NCI-H2171 treated with DMSO at 0.1 percent for 48 hours (cell line): ENCODE measurements at places on chromosomes 6 and 20.

DNA sequence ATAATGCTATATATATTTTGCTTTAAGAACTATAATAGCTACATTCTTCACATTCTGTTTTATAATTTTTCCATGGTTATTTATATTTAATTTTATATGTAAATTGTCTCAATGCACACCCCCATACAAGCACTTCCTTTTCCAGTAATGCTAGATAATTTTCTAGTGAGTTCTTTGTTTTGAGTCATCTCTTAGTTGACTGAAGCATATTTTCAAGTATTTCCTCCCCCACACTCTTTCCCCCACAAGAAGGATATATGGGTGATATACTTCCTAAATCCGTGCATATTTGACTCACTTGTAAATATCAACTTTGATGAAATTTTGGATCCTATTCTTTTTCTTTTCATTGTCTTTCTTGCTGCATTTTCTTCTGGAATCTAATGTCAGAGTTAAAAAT is 82.1 kb upstream of the SRSF6 start:
- DNase-seq, result no peak

- no peak for DNase-seq
These were observed 87.0 kb downstream of the CDH22 start for GRCh38 chr20:46221256-46221833.

DNA sequence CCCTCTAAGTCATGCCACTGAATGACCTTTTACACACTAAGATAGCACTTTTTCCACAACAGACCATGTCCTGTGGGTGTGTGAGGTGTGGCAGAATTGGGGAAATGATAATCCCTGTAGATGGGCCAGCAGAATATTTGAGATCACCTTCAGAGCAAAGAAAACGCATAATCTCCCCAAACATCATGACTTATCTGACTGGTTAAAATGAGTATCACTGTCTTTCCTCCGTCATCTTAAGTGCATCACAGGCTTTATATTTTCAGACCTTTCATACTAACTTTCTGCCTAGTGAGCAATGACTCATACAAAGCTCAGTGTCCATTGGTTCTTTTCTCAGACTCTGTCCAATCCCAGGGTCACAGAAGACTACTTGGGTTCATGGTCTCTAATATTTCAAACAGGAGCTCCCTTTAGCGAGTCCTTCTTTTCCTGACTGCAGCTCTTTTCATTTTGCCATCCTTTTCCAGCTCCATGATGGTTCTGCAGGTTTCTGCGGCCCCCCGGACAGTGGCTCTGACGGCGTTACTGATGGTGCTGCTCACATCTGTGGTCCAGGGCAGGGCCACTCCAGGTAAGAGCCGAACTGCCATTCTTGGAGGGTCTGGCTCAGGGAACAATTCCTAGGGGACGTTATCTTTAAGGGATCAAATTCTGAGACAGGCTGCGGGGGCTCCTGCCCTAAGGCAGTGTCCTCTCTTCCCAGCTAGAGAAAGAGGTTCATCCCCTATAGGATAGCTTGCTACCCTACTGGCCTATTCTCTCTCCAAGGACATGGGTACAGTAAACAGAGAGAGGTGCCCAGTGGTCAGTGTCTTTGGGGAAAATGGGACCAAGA is at the start of gene HLA-DPB1:
Gene HLA-DPB1 (plus strand): TSS at position 423 of the 838 bp plus-strand sequence. CDS start 52 bp downstream, at position 475.
- DNase-seq, result no peak

- DNase-seq, result peak; percentile 80
These were observed at the start of gene SERAC1 for GRCh38 chr6:158168040-158168289. Gene SERAC1 (minus strand): TSS chr6:158168262. CDS start chr6:158158363, 9,899 bp downstream.

DNA sequence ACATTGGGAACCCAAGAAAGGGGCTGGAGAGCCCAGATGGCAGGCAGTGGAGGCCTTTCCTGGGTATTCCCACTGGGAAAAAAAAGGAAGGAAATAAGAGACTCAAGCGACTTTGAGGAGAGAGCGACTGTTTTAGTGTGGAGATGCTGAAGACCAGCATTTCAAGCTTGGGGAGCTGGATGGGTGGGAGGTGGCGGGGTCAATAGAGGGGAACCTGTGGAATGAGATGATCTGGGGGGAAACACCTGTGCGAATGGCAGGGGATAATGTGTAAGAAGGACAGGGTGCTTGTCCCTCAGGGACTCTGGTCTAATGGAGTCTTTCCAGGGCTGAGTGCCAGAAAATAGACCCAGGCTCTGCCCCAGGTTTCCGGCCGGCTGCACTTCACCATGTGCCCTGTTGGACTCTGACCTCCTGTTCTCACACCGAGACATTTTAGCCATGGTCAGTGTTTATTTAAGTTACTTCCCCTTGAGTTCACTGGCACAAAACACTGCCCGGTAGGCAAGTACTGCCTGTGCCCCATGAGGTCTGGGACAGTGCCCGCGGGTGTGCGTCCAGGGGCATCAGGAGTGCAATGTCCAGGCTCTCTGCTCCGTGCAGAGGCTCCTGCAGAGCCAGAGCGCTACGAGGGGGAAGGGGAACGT is 50.4 kb upstream of the NKX2-2 start:
- peak; percentile 54 for DNase-seq

DNA sequence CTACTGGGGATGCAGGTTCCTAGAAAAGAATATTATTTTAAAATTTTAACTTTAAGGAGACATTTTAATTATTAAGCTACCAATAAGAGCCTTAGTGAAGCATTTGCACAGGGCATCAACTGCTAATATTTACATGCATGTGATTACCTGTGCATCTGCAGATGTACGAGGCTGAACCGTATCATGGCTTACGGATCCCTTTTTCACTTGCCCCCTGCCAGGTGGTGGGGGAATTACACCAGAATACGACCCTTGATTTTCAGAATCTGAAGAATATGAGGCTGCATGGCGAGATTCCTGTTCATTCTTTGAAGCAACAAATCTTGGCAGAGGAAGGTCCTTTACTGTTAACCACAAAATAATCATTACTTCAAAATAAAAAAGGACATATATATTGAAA is 42.7 kb downstream of the REPS1 start:
- peak; percentile 24 for DNase-seq

- DNase-seq, result no peak
These were observed 60.8 kb downstream of the STX11 start for GRCh38 chr6:144211160-144211559.

DNA sequence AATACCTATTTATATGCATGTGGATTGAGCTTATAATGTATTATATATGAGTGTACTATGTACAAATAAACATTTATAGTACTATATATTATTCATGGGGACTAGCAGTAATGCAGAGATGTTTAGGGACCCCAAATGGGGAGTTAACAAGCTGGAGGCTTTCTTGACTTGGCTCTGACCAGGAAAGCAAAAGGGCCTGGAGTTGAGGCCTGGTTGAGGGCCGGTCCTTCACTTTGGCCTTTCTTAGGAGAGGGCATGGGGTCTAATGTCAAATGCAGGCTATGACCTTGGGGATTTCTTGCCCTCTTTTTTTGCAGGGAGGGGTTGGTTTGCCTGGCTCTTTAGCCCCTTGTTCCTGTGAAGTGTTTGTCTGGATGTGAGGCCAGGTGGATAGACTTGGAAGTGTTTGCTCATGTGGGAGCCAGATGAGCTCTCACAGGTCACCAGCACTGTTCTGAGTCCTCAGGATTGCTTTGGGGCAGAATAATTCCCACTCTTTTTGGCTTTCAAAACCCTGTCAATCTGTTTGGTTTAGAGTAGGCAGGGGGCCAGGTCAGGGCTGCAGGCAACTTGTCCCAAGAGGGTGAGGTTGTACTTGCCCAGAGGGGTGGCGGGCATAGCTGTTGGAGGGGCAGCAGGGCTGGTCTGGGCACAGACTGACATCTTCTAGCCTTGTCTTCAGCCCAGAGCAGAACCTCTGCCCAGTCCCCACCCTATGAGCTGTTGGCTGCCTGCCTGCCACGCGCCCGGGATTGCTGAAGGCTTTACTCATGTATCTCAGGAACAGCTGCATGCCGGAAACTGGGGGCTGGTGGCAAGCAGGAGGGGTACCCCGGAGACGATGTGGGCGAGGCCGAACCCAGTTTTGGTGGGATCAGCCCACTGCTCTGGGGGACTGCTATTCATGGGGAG is 14.6 kb downstream of the TJAP1 start:
- no peak for DNase-seq

DNA sequence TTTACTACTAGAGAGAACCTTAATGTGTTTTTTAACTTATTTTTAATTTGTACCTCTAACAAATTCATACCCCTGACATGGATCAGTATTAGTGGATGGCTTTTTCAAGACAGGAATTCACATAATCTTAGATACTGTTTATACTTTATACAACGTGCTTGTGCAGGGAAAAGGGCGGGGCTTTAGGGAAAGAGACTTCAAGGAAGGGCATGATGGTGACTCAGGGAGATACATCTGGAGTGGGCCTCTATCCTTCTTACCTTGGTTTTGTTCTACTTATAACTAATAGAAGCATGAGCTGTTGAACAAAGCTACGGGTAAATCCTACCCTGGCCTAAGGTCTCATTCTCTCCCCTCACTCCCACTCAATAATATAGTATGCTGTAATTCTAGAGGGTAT is 160.8 kb downstream of the C6orf58 start:
- DNase-seq, result no peak

GRCh38 chr6:105324386-105324950 is 78.4 kb downstream of the PREP start:
- peak; percentile 57 for DNase-seq

GRCh38 chr6:145318952-145319351 is 416.4 kb downstream of the EPM2A start:
- no peak for DNase-seq

- DNase-seq, result no peak
These were observed 8.5 kb downstream of the SCGN start for GRCh38 chr6:25660512-25660911.

GRCh38 chr6:158987657-158988056 is 12.3 kb downstream of the RSPH3 start:
- DNase-seq, result no peak

DNA sequence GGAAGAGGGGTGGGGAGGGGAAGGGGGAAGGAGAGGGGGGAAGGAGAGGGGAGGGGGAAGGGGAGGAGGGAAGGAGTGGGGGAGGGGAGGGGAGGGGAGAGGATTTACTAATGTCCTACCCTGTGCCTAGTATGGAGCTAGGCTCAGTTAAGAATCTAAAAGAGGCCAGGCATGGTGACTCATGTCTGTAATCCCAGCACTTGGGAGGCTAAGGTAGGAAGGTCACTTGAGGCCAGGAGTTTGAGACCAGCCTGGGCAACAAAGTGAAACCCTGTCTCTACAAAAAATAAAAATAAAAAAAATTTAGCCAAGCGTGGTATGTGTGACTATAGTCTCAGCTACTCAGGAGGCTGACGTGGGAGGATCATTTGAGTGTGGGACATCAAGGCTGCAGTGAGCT is 13.0 kb downstream of the UBE2J1 start:
- no peak for DNase-seq

DNA sequence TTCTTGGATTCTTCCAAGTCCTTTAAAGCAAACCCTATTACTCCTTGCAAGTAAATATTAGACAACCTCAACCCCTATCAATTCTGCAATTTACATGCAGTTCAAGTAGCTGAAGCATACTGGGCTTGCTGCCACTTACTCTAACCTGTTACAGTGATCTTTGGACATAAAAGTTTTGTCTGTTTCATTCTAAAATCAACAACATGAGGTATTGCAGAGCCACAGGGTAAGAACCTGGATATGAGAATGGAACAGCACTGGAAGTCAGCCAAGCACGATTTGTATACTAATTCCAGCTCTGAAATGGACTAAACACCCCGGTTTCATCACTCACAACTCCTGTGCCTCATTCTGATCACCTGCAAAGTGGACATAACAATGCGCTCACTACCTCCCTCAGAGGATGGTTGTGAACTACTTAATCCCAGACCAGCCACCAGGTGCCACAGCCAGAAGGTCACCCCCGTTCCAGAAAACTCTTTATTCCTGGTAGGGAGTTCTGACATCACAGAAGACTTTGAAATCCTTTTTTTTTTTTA is 270.0 kb downstream of the ADGB start:
- DNase-seq, result no peak

- no peak for DNase-seq
These were observed 104.5 kb downstream of the ADAT2 start for GRCh38 chr6:143346004-143346403.

DNA sequence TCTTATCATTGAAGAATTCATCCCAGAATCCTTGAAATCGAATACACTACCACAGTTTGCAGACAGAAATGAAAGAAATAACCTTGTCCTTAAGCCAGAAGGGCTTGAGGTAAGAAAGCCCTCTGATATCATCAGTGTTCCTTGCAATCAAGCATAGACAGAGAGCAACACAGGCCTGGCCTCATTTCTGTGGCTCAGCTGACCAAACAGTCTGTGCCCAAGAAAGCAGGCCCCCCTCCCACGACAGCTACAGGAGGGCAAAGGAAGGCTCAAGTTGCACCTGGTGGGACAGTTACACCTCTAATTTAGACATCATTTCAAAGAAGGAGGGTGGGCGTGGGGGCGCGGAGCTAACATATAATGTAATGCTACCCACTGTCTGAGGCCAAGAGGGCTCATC is 21.6 kb downstream of the KIF16B start:
- no peak for DNase-seq

- DNase-seq, result no peak
These were observed 37.1 kb upstream of the RPS6KA2 start for GRCh38 chr6:166664135-166664534.

DNA sequence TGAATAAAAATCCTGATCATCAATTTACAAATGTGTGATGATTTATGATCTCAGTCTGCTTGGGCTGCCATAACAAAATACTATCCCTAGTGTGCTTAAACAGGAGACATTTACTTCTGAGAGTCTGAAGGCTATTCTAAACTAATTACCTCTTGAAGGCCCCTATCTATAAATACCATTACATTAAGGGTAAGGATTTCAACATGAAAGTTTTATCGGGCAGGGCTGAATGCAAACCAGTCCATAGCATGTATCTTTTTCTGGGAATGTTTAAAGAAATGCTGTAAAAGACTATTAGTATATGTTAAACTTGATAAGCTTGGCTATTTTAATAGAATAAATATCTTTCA is 48.2 kb downstream of the TRDN start:
- DNase-seq, result no peak

DNA sequence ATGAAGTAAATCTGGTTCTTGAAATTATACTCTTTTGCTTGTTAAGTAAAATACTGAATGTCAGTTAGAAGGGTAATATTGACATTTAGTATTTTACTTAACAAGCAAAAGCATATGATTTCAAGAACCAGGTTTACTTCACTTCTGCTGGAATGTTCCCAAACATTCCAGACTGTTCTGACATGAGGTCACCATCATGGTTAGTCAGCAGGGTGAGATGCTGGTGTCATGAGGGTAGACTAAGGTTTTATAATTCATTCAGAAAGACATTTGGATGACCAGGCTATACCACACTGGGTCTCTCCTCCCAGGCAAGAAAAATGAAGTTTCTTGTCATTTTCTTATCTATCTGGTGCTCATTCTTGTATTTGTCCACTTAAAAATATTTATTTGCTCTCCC is 414.4 kb upstream of the MMS22L start:
- DNase-seq, result no peak

DNA sequence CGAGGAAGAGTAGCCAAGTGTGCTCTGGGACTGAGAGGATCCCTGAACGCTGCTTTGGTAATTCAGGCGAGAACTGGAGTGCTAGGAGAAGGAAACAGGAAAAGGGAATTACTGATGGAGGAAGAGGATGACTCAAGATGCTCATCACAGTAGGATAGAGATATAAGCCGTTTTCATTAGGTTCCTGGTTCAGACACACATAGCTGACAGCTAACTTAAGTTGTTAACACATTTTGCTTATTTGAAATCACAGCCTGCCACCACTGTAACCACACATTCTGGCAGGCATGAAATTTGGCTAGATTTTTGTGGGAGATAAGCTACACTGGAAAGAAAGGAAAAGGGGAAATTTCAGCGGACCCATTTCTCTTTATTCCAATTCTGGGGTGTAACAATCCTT is 138.2 kb upstream of the SLC22A16 start:
- no peak for DNase-seq
